Activated T-helper 17 cell treated with anti-CD3 and anti-CD28 coated beads, Interleukin-2, amount 50 U/mL, for 72 hours (primary cell): ENCODE measurements at places on chromosomes 7 and 10.

GRCh38 chr7:70068531-70068930 lies 470.3 kb downstream of the AUTS2 start:
- ATAC-seq: no peak

- ATAC-seq: no peak
Observed at GRCh38 chr7:20598459-20599309, 16.8 kb upstream of the ABCB5 start.

DNA sequence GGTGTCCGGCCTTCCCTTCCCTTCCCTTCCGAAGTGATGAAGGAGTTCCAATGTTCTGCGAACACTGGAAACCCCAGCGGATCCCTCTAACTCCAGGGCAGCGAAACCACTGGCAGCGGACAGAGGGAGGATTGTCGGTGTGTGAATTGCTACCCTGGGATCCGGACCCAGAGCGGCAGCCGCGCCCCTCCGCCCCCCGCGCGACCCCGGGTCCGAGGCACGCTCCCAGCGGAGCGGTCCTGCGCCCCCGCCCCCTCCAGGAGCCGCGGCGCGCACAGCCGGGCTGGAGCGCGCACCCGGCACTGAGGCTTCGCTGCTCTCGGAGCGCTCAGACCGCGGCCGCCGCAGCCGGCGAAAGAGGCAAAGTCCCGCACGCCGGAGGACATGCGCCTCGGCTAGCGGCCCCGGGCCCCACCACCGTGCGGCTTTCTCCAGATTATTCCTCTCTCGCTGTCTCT lies at the start of gene PTPRZ1:
Gene PTPRZ1, plus strand, starts transcription at position 331 of the 458 bp plus-strand sequence. CDS start 339 bp downstream, outside the sequence.
- no peak for ATAC-seq

GRCh38 chr7:2052657-2053048 lies 180.1 kb downstream of the MAD1L1 start:
- ATAC-seq: no peak
